ENCODE measurements at places on chromosomes 6 and 20.

DNA sequence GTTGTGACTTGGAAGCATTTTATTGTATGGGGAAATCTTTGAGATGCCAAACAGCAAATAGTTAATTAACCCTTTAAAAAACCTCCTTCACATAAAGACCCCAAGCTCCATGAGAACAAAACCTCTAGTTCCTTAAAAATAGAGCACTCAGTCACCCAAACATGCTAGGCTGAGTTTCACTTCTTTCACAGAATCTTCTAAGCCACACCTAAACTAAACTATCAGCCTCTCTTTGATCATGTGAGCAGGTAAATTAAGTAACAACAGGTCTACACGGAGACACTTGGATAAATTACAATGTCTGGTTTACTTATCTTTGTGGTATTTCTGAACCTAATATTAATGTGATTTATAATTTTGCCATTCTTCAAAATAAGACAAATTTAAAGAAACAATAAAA lies 205.2 kb upstream of the MARCKS start:
- DNase-seq = no peak

DNA sequence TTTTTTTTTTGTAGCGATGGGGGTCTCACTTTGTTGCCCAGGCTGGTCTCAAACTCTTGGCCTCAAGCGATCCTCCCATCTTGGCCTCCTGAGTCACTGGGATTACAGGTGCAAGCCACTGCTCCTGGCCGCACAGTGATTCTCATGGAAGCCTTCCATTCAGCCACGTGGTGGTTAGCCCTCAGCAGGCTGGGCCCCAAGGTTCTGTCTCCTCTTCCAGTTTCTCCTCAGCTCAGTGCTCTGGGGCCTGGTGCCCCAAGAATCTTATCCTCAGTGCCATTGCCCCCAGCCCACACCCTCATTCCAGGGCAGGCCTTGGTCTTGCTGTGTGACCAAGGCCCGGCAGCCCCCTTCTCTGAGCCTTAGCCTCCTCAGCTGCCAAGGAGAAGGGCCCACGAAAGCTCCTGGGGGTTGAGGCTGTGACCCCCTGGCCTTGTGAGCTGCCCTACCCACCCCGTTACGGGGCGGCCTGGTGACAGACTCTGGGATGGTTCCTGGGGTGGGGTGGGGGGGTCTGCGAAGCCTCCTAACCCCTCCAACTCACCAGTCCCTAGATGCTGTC lies 16.4 kb downstream of the SRC start:
- DNase-seq = no peak

DNA sequence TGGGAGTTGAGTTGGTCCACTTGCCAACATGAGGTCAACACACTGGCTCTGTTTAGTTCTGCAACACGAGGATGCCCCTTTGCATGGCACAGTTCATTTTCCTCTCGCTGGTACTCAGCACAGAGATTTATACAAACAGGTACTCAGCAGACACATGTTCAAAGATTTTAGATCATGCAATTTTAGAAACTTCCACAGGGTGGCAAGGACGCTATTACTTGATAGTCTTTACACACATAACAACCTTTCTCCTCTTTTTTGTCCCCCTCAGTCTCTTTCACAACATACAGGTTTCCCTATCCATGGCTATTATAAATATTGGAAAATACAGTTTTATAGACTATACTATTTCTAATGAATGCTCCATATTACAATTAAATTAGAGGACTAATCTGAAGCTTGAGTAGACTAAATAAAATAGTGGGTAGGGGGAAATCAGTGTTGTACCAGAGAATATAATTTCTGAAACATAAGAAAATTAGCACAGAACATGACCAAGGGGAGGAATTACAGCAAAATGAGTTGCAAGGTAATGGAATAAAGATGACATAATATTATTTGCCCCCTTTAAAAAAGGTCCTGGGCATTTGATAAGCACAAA lies 331.8 kb upstream of the BTBD3 start:
- DNase-seq = no peak

GRCh38 chr20:4155953-4156352 lies 140.6 kb upstream of the RNF24 start:
- no peak for DNase-seq

- DNase-seq = no peak
Observed at GRCh38 chr6:39386487-39386886, 64.0 kb upstream of the KCNK16 start.

DNA sequence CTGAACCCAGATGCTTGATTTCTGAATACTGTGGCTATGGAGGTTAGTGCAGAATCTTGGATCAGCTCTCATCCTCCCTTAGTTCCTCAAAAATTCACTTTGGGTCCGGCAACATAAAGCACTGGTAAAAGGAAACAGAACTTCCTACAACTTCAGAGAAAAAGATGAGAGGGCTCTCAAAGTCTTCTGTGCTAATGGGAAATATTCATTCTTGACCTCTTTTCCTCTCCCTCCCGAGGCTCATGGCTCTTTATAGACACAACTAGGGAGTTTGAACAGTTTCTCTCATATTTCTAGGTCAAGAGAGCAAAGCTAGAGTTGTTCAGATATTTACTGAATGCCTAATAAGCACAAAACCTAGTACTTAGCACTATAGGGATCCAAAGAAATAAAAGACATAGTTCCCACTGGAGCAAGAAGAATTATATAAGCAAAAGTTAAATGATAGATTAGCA lies 124.1 kb upstream of the TCF21 start:
- no peak for DNase-seq

GRCh38 chr20:11716239-11716944 lies 201.3 kb upstream of the BTBD3 start:
- DNase-seq = no peak

GRCh38 chr6:24105191-24105590 lies 20.8 kb upstream of the NRSN1 start:
- no peak for DNase-seq

DNA sequence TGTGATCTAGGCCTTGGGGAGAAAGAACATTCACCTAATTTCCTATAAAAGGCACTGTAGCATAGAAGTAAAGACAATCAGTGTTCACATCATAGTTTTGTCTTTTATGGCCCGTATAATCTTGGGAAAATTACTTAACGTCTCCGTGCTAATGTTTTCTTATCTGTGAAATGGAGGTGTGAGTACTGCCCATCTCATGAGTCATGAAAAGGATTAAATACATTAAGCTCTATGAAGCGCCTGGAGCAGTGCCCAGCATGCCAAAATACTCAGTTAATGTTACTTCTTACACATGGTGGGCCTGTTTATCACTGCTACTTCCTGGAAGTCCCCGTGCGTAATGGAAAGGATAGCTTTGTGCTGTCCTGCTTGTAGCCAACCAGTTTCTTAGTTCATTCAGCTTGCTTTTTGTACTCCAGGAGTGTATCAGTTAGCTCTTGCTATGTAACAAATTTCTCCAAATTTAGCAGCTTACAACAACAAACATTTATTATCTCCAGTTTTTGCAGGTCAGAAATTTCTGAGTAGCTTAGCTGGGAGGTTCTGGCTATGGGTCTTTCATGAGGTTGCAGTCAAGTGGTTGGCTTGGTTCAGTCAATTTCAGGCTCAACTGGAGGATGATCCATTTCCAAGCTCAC lies 103.6 kb upstream of the BMP2 start:
- DNase-seq = no peak

GRCh38 chr6:168438783-168439520 lies 2.0 kb upstream of the SMOC2 start:
- no peak for DNase-seq

GRCh38 chr20:48359692-48360341 lies 468.0 kb downstream of the PREX1 start:
- DNase-seq = no peak

GRCh38 chr20:23413862-23414422 lies 7.3 kb downstream of the NAPB start:
- no peak for DNase-seq

GRCh38 chr6:20325641-20326421 lies 75.8 kb upstream of the E2F3 start:
- no peak for DNase-seq

GRCh38 chr6:69771158-69771906 lies 25.5 kb downstream of the LMBRD1 start:
- no peak for DNase-seq

- DNase-seq = no peak
Observed at GRCh38 chr6:31547727-31548543, 527 bp downstream of the NFKBIL1 start.

- no peak for DNase-seq
Observed at GRCh38 chr6:77456531-77457248, 6.6 kb downstream of the HTR1B start.

GRCh38 chr6:12903246-12903645 lies 186.7 kb downstream of the PHACTR1 start:
- no peak for DNase-seq

DNA sequence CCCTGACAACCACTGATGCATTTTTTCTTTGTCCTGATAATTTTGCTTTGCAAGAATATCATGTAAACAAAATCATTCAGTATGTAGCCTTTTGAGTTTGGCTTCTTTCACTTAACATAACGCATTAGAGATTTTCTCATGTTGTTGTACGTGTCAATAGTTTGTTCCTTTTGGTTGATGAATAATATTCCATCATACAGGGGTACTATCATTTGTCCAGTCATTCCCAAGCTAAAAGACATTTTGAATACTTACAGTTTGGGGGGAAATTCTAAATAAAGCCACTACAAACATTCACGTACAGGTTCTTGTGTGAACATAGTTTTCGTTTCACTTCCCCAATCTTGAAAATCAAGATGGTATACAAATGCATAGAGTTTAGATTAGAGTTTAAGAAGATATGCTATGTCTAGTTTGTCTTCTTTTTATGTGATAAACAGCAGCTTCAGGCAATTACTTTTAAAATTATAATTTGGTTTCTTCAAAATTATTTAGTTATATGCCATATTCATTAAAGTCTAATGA lies 5.2 kb downstream of the HAO1 start:
- no peak for DNase-seq

GRCh38 chr20:40774252-40774651 lies 85.2 kb upstream of the MAFB start:
- DNase-seq = no peak

DNA sequence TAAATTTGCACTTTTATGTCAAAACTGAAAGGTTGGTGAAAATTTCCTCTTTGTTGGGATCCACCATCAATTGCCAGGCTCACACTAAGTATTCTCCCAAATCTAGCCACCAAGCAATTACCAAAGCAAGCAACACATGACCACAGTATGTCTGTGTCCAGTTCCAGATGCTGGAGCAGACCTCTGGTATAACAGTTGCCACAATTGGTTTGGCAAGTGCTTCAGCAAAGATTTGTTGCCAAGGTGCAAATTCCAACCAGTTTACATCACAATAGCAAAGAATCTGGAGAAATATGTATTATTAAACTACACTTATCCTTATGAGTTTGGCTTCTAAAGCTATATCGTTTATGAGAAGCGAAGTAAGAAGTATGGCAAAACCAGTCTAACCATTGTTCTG lies 6.4 kb downstream of the GTF2H5 start:
- no peak for DNase-seq

DNA sequence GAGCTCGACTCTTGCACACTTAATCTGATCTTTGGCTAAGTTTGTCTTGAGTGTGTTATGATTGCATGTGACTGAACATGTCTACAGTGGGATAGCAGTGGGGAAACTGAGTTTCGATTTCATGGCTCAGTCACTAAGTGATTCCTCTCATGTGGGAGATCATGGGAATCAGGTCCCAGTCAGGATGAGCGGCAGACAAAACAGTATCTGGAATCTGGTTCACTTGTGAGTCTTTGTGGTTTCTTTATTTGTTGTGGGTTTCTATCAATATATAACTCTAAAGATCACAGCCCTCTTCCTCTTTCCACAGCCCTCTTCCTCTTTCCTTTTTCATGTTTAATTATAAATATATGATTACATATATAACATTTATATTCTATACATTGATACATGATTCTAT lies 4.0 kb downstream of the RPP21 start:
- no peak for DNase-seq

DNA sequence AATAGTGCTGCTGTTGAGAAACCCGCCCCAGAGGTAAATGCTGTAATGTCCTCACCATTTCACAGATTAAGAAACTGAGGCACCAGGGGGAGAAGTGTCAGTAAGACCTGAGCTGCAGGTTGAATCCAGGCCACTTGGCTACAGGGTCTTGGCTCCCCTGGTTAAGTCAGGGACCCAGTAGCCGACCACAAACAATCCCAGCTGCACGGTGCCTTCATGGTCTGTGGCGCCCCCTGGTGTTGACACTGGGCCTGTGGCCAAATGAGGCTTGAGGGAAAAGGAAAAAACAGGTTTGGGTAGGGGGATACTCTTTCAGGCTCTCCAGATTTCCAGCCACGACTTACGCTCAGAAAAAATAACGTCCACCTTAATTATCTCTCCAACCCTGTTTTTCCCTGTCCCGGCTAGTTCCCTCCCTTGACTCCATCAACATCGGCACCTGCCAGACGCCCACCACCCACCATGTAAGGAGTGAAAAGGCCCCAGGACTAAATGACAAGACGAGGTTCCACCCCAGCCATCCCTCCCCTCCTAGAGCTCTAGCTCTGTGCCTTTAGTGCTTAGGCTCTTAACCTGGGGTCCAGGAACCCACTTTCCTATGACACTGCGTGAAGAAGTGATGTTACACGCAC lies 47.7 kb upstream of the POLR1H start:
- peak; percentile 37 for DNase-seq

GRCh38 chr6:107266563-107266962 lies 151.2 kb upstream of the BEND3 start:
- DNase-seq = no peak

DNA sequence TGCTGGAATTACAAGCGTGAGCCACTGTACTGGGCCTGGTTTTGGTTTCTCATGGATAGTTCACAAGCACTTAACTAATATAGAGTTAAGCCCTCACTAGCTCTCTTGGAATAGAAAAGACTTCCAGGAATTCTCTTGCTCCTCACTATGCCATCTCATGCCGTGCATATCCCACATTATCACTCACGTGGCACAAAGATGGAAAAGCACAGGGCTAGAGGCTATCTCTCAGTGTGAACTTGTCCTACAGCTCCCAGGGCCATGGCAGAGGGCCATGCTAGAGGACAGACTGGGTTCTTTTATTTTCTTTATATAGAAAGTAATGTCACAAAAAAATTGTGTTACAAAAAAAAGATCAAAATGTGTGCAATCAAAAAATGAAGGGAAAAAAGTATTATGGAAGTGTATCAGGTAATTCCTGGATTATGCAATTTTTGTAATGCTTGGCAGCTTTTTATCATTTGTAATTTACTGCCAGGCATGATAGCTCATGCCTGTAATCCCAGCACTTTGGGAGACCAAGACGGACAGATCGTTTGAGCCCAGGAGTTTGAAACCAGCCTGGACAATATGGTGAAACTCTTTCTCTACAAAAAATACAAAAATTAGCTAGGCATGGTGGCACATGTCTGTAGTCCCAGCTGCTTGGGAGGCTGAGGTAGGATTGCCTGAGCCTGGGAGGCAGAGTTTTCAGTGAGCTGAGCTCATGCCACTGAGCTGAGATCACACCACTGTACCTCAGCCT lies 6.4 kb upstream of the SLC2A12 start:
- DNase-seq = no peak

- DNase-seq = no peak
Observed at GRCh38 chr20:62220666-62221568, 839 bp upstream of the HRH3 start.

All from CD4-positive, alpha-beta T cell treated with Interleukin-6 for 4 hours (primary cell).